ENCODE measurements at places on chromosomes 11 and 22.

- no peak for DNase-seq
Measured at GRCh38 chr22:24125941-24126340, 55.3 kb upstream of the SUSD2 start.

DNA sequence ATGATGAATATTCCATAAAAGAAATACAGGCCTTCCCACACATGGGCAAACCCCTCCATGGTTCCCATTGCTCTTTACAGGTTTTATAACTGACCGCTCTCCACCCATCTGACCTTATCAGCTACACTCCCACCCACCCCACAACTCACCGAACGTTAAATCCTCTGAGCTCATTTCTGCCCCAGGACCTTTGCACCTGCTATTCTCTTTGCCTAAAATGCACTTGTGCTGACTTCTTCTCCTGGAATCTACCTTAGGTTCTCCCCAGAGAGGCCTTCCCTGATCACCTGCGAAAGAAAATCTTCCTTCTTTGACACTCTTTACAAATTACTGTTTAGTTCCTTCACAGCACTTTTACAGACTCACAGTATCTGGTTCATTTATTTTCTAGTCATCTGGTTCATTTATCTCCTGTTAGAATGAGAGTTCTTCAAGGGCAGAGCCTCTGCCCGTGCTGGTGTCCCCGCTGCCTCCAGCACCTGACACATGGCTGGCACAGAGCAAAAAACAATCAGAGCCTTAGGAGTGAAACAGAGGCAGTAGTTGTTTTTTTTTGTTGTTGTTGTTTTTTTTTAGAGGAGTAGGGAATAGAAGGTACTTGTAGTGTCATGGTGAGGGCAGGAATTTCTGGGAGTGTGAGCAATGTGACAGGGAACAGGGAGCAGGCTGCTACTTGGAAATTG, 21.6 kb upstream of the GRK3 start:
- DNase-seq, result no peak

DNA sequence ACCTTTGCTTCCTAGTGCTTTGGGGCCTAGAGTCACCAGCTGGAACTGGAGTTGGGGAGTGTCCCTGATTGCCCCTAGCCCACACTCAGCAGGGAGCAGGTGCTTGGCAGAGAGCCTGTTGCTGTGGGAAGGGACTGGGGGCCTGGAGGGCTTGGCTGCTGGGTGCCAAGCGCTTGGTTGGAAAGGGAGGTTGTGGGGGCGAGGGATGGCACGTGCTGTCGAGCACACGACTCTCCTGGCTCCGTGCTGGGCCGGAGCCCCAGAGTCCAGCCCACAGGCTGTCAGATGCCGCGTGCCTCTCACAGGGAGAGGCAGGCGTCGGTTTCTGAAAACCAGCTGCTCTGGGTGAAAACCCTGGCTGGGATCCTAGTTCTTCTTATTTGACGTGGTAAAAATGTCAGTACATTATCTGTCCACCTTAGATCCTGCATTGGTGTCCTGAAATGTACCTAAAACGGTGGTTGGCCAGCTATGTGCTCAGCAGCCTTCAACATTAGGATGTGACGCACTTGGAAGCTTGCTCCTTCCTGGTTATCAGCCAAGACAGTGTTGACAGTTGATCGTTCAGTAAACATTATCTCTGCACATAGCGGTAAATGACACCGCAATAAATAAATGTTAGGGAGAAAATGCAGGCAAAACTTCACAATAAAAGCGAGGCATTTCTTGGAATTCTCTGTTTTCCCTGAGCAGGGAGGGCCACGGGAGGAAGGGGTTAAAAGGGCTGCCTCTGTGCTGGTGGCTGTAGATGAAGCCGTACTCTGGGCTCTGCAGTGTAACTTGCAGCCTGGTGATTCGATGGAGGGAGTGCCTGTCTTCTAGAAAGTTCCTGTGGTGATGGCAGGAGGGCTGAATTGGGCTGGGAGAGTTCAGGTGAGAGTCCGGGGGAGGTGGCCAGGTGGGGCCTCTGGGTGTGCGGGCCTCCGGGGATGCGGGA, 29.2 kb downstream of the GRAMD4 start:
- no peak for DNase-seq

GRCh38 chr11:70072861-70073755, 5.0 kb upstream of the ANO1 start:
- DNase-seq, result no peak

DNA sequence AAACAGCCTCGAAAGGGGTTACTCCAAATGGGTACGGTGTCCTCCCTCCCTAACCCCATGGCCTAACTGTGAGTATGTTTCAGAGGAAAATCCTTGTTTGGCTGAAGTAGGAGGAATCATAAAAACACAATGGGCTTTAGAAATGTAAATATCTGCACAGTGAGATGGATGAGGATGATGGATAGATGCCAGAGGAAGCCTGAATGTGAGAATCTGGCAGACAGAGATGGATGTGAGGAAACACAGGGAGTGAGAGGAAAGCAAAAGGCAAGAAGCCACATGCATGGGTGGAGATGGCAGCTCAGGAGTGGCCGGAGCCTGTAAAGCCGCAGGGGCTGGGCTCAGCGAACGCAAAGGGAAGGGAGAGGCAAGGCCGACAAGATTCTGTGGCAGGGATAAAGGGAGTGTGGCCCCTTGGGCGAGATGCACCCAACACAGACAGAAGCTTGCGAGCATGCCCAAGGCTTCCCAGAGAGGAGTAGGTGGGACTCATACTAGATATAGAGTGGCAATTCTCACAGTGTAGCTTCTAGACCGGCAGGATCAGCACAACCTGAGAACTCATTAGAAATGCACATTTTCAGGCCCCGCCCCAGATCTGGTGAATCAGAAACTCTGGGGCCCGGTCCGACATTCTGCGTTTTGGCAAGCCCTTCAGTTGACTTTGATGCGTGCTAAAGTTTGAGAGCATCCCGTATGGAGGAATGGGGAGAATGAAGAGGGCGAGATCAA, 237.3 kb upstream of the CADM1 start:
- no peak for DNase-seq

DNA sequence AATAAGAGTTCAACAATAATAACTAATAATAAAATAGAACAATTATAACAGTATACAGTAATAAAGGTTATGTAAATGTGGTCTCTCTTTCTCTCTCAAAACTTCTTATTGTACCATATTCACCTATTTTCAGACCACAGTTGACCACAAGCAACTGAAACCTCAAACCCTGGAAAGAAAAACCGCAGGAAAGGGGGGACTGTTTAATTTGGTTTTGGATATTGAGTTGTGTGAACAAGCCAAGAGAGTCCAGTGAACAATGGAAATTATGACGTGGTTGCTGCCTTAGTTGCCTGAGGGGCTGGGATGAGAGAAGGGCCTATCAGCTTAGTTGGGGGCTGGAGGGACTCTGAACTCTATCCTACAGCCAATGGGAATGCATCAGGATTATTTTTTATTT, 178.7 kb upstream of the POU2AF2 start:
- no peak for DNase-seq

DNA sequence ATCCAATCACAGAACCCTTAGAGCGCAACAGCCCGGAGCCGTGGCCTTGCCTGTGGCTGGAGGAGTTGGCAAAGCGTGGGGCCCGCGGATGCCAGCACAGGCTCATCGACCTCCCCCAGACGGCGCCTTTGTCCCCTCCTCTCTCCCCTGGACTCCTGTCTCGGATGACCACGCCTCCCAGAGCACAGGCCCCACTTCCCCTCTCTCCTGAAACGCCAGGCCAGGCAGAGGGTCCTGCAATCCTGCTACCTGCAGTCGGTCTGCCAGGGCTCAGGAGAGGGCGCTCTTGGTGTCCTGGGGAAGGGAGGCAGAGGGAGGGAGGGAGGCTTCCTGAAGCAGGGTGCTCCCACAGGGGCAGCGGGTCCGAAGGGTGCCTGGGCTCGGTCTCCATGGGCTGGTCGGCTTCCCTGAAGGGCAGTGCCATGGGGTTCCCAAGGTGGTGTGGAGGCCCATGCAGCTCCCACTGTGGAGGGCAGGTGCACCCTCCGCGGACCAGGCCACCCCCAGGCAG, 16.6 kb upstream of the TTLL12 start:
- DNase-seq, result no peak

- no peak for DNase-seq
Measured at GRCh38 chr11:45089251-45089650, 57.2 kb upstream of the PRDM11 start.

DNA sequence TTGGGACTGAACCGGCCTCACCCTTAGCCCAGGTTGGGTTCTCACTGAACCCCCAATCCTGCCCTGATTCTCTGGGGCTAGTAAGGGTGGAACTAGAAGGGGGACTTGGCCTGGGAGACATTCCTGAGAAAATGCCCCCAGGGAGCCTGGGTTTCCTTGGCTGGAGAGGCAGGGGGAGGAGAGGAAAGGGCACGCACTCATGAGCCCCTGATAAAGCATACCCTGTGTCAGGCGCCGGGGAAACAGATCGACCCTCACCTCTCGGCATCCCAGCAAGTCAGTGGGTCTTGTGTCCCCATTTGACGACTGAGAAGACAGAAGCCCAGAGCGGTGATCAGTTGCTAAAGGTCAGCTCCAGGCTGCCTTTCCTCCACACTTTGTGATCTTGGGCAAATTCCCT, 47.7 kb upstream of the RTL6 start:
- no peak for DNase-seq

DNA sequence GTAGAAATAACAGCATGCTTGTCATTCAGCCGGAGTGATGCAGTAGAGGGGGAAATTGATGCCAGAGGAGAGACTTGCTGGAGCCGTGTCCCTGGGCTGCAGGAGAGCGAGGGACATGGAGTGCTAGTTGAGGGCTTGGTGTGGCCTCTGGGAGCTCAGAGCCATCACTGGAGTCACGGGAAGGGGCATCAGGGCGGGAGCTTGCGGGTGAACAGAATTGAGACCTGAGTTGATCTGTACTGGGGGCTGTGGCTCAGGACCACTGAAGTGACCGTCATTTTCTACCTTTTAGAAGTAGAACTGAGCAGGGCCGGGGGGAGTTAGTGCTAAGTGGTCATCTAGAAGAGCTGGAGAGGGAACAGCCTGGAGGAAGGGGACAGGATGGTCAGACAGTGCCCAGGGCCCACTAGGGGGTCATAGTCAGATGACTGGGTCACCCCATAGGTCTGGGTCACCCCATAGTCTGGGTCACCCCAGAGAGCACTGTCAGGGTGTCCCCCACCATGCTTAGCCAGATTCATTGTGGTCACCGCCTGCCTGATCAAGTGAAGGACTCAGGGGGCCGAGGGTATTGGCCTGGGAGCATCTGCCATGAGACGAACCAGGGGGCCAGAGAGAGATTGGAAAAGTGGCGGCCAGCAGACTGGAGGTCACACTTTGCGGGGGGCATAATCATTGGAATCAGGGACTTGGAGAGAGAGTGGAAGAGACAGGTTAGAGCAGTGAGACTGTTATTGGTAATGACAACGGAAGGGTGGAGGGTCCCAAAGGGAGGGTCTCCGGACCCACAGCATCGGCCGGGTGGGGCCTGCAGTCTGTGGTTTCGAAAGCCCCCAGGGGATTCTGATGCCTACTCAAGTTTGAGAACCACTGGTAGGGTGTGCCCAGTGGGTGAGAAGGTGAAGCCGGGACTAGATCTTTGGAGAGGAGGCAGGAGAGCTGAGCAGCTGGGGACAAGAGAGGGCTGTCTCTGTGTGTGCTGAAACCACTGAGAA, 15.2 kb downstream of the RIBC2 start:
- DNase-seq, result no peak

DNA sequence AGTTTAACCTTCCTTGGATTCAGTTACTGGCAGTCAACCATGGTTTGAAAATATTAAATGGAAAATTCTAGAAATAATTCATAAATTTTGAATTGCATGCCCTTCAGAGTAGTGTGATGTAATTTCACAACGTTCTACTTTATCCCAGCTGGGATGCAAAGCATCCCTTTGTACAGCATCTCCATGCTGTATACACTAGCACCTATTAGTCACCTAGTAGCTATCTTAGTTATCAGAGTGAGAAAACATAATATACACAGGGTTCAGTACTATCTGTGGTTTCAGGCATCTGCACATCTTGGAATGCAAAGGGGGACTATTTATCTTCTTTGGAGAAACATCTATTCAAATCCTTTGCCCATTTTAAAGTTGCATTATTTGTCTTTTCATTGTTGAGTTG, 30.8 kb downstream of the CBL start:
- no peak for DNase-seq

DNA sequence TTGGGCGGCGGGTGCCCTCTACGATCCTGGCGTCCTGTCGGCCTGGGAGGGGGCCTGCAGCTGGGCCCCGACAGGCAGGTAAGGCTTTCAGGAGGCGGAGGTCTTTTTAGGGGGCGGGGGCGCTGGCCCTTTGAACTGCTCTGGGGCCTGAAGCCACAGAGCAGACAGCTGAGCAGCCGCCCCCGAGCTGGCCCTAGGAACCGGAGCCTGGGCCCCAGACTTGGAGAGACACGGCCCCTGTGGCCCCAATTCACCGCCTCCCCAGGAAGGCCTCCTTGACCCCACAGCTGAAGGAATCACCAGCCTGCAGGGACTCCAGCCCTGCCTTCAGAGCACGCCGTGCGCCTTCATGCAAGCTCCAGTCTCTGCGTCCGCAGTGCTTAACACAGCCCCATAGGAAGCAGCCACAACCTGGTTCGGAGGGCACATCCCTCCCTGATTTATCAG, 618 bp upstream of the CERK start:
- DNase-seq, result no peak

GRCh38 chr11:74871037-74871436, 77.9 kb downstream of the XRRA1 start:
- no peak for DNase-seq

DNA sequence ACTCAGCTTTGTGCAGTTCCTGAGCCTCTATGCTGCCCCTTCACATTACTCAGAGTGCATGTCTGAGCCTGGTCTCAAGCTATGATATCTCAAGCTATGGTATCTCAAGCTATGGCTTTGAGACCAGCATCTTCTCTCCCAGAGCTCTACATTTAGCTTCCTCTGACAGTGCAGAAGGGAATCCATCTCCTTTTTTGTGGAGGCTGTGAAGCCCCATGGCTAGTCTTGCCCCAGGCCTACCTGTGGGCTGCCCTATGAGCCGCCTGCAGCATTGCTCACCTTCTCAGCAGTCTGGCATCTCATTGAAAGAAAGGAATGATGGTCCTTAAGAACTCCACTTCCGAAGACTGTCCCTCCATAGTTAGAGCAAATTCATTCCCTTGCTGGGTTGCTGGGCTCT, 12.6 kb downstream of the PGAP2 start:
- no peak for DNase-seq

- no peak for DNase-seq
Measured at GRCh38 chr11:121802542-121802941, 313.5 kb downstream of the BLID start.

- DNase-seq, result no peak
Measured at GRCh38 chr11:11567936-11568650, 53.7 kb downstream of the GALNT18 start.

GRCh38 chr11:65452806-65453490, 30.4 kb downstream of the NEAT1 start:
- no peak for DNase-seq

DNA sequence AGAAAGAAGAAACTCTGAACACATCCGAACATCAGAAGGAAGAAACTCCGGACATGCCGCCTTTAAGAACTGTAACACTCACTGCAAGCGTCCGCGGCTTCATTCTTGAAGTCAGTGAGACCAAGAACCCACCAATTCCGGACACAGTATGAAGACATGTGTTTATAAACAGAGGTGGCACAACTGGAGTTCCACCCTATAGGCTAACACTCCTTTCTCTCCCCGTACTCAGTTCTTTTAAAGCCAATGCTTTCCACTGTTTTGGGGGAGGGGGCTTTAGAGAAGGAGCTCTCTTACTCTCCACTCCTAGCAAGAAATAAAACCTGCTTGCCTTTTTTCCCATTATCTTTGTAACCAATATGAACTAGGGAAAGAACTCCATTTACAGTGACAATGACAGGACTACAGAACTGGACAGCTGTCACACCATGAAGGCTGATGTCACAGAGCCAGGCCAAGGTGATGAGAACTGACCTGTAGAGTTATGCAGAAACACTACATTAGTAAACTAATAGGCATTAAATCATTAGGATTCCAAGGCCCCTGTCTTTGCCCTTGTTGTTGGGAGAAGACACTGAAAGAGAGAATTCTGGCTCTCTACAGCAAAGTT, 733 bp downstream of the TRIM5 start:
- DNase-seq, result no peak

All from stimulated activated CD4-positive, alpha-beta T cell treated with anti-CD3 and anti-CD28 coated beads, TNF-alpha, amount 100 ng/mL, for 1 hour (primary cell).